Foreskin keratinocyte (primary cell): ENCODE measurements at places on chromosomes 5 and 9. TPM values are rescaled to one million over a fixed set of nuclear protein-coding genes. Genes with fewer than 3 reads are reported as not detected.

The SGCD gene
- total RNA-seq: not detected in 2 replicates

The TAF11L10 gene
- not detected in 2 replicates for total RNA-seq

The ACSL6 gene
- total RNA-seq: 0.07 TPM in 2 replicates

The TTC23L gene
- 0.14 TPM in 1 of 2 replicates, not detected in the other for total RNA-seq

The IFNA2 gene
- not detected in 2 replicates for total RNA-seq

The IL31RA gene
- total RNA-seq: 3.4 and 5.7 TPM in 2 replicates

The ESM1 gene
- total RNA-seq: 3.8 and 18.1 TPM in 2 replicates

The SLC4A9 gene
- 0.04 TPM in 1 of 2 replicates, not detected in the other for total RNA-seq

The ADAMTS6 gene
- total RNA-seq: 19.6 and 23.2 TPM in 2 replicates

The BRINP1 gene
- 0.04 and 0.07 TPM in 2 replicates for total RNA-seq

The ATOSB gene
- 22.5 and 30.6 TPM in 2 replicates for total RNA-seq

The ZNF366 gene
- not detected in 2 replicates for total RNA-seq

The SLC34A1 gene
- not detected in 2 replicates for total RNA-seq

The PCDHGA12 gene
- 1.4 and 3.5 TPM in 2 replicates for total RNA-seq

The CATSPER3 gene
- 0.10 and 0.18 TPM in 2 replicates for total RNA-seq

The PCDHA1 gene
- not detected in 2 replicates for total RNA-seq

The KCNIP1 gene
- total RNA-seq: not detected in 2 replicates

The NEUROG1 gene
- not detected in 2 replicates for total RNA-seq

The FBXO38 gene
- 23.2 and 24.8 TPM in 2 replicates for total RNA-seq

The FREM1 gene
- total RNA-seq: not detected in 2 replicates

The WNT8A gene
- not detected in 2 replicates for total RNA-seq

The IL4 gene
- not detected in 2 replicates for total RNA-seq

The CCNJL gene
- 3.1 and 3.5 TPM in 2 replicates for total RNA-seq

The ENC1 gene
- total RNA-seq: 46.5 and 52.3 TPM in 2 replicates
